ENCODE measurements at places on chromosomes 6 and 20.

- no peak for DNase-seq
Measured at GRCh38 chr6:34115403-34115795, 30.5 kb downstream of the GRM4 start.

- DNase-seq = no peak
Measured at GRCh38 chr20:11411765-11412164, 505.9 kb upstream of the BTBD3 start.

DNA sequence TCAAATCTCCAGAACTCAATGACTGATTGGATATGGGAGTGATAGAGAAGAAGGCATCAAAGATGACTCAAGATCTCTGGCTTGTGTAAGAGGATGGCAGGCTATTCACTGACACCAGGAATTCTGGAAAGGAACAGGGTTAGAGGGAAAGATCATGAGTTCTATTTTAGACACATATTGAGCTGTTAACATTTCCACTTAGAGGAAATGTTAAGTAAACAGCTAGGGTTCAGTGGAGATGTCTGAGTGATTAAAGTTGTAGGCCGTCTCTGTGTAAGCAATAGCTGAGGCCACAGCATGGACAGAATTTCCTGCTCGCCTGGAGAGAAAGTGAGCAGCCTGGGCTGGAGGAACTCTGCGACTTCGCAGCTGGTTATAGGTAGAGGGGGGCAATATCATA, 21.0 kb downstream of the ZC3H12D start:
- DNase-seq = no peak

GRCh38 chr6:14983599-14984518, 262.0 kb upstream of the JARID2 start:
- DNase-seq = peak; percentile 22

- no peak for DNase-seq
Measured at GRCh38 chr20:29408034-29408695, 1849.3 kb upstream of the DEFB115 start.

DNA sequence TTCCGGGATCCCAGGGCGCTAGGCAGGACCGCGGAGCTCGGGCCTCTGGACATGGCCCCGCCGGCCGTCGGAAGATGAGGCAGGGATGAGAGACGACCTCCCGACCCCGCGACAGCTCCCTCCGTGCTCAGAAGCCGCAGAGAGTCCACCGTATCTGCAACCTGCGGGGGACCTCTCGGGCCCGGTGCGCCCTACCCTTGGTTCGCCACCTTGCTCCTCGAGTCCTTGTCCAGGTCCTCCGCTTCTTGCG, 301 bp downstream of the PPP1R3D start:
- DNase-seq = no peak

Measured in LNCaP clone FGC (cell line).